ENCODE measurements at places on chromosomes 4 and X. TPM values are rescaled to one million over a fixed set of nuclear protein-coding genes. Genes with fewer than 3 reads are reported as not detected.
A peak's percentile ranks its signal among the peaks of the same experiment; 100 is the strongest.

RNF128 gene
- total RNA-seq: not detected

MMGT1 gene
- 31.9 TPM for total RNA-seq

RPGR gene
- total RNA-seq: 24.0 TPM

OCIAD1 gene
- 80.6 TPM for total RNA-seq

DNAAF6 gene
- total RNA-seq: not detected

BTC gene
- 2.9 TPM for total RNA-seq

ZNF182 gene
- 3.6 TPM for total RNA-seq

GPC4 gene
- total RNA-seq: 17.3 TPM

- no peak for DNase-seq
Observed at GRCh38 chr4:76526585-76526990, 91.6 kb downstream of the SHROOM3 start.

DNA sequence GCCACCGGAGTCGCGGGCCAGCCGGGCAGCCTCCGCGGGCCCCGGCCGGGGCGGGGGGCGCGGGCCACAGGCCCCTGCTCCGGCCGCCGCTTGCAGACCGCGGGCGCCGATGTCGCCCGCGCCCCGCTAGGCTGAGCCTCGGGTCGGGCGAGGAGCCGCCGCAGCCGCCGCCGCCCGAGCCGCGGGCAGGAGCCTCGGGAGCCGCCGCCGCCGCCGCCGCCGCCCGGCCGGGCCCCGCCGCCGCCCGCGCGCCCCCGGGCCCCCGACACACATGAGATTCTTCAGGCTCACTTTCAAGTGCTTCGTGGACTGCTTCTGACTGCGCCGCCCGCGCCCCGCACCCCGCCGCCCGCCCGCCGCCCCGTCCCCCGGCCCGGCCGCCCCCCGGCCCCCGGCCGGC lies 345 bp downstream of the SLC6A8 start:
- DNase-seq: no peak

- no peak for DNase-seq
Observed at GRCh38 chr4:147938496-147938895, 206.6 kb downstream of the ARHGAP10 start.

DNA sequence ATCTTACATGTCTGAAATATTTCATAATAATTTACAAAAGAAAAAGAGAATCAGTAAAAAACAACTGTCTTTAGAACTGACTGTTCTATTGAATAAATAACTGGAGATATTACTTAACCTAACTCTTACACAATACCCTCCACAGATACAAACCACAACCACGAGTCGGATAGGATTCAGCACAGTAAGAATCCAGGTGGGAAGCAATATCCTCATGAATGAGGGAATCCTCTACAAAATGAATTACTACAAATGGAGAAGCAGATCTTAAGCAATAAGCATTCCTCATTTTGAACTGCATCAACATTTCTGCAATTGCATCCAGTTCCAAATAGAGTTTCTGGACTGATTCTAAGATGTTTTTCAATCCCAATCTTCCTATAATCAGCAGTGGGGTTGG lies 227.1 kb downstream of the SH2D1A start:
- DNase-seq: no peak

DNA sequence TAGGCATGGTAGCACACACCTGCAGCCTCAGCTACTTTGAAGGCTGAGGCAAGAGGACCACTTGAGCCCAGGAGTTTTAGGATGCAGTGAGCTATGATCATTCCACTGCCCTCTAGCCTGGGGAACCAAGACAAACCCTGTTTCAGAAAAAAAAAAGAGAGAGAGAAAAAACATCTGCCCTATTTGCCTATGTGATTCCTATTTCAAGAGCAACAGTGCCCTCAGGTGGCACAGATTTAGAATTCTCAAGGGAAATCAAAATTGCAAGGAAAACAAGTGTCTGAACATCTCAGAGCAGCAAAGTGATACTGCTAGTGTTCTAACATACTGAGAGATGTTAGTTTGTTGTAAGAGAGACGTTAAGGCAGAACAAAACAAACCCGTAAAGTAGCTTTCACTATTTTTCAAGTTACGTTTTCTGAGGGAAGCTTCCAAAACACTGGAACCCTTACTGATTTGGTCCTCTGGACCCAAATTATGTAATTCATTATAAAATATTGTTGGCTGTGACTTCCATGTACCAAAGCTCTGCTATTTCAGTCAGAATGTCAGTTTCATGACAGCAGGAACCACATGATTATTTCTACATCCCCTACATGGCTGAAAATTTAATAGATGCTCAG lies 7.9 kb downstream of the BDH2 start:
- no peak for DNase-seq

GRCh38 chrX:150323020-150323419 lies 40.1 kb upstream of the MAMLD1 start:
- no peak for DNase-seq

GRCh38 chr4:152476796-152477195 lies 59.1 kb downstream of the FBXW7 start:
- no peak for DNase-seq

GRCh38 chr4:111209706-111210105 lies 586.8 kb upstream of the PITX2 start:
- DNase-seq: no peak

- DNase-seq: no peak
Observed at GRCh38 chr4:70405765-70406164, 8.0 kb downstream of the OPRPN start.

- peak; percentile 84 for DNase-seq
Observed at GRCh38 chr4:1899149-1900086, 28.2 kb downstream of the NSD2 start.

DNA sequence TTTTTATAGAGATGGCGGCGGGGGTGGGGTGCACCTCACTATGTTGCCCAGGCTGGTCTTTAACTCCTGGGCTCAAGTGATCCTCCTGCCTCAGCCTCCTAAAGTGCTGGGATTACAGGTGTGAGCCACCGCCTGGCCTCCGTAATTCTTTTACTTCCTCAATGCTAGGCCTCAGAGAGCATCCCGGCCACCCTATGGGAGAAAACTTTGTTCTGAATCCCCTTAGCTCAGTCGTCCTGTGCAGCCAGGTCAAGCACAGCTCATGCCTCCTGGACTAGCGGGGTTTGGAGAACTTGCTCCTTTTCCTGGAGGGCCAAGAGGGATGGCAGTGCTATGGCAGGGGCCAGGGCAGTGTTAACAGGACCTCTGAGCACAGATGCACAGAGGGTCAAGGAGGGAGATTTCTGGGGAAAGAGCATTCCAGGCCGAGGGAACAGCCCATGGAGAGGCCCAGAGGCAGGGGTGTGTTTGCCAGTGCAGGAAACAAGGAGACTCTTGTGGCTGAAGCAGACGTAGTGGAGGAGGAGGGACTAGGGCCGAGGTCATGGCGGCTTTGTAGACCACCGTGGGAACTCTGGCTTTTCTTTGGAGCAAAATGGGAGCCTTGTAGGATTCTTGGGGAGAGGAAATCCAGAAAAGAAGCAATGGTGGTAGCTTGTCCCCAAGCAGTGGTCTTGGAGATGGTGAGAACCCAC lies 9.8 kb upstream of the TNIP2 start:
- DNase-seq: peak; percentile 53

DNA sequence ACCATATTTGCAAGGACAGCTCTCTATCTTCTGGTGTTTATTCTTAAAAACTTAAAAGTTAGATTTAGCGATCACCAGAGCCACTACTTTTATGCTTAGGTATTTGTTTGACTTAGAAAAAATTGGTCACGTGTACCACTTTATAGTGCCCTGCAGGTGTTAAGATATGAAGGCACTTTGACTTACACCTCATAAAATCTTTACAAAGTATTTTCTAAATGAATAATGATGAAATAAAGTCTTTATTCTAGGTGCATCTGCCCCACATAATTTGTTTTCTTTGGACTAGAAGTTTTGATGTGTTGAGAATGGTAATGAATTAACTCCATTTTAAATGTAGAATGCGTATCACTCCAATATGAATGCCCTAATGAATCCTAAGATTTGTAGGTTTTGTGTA lies 2.9 kb downstream of the FMR1 start:
- DNase-seq: no peak

DNA sequence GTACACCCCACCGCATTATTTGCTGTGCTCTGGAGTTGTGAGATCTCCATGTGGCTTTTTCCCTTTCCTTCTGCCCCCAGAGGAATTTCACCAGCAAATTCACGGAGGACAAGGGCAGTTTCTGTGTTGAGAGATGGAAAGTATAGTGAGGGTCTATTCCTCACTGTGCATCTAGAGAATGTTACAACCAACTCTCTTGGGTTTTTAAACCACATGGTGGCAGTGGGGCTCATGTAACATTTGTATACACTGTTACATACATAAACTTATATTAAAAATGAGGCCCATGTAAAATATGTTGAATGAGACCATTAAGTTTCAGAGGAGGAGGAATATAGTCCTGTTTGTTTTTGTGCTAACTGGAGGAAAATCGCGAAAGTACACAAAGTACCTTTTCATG lies 909 bp upstream of the PRKG2 start:
- DNase-seq: no peak

- no peak for DNase-seq
Observed at GRCh38 chr4:7968262-7968896, 28.7 kb upstream of the AFAP1 start.

DNA sequence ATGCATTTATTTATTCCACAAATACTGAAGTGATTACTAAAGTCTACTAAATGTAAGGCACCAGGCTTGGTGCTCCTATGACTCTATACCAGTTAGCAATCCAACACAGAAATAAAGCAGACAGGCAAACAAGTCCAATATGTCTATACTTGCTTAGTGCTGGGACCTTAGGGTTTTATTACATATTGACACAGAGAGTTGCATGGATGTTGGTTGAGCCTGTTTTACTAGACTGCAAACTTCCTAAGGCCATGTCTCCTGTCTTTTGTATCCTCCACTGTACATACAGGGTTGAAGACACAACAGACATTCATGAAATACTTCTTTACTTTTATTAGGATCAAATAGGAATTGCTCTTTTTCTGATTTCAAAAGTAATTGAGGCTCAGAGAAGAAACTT lies 69.0 kb downstream of the LNX1 start:
- no peak for DNase-seq

GRCh38 chr4:66585767-66586166 lies 915.5 kb upstream of the EPHA5 start:
- no peak for DNase-seq

GRCh38 chr4:3315566-3315965 lies 22.7 kb downstream of the RGS12 start:
- no peak for DNase-seq

All from posterior vena cava (tissue), 2 donors.